ENCODE measurements at places on chromosomes 6 and 20.

GRCh38 chr6:85037221-85037620 lies 272.8 kb upstream of the TBX18 start:
- no peak overlapping the region for H3K4me3 ChIP-seq
- no peaks in the 10 kb centered on the region for H3K27me3 ChIP-seq
- DNase-seq, result no peak
- H3K27ac ChIP-seq, result no peak overlapping the region

DNA sequence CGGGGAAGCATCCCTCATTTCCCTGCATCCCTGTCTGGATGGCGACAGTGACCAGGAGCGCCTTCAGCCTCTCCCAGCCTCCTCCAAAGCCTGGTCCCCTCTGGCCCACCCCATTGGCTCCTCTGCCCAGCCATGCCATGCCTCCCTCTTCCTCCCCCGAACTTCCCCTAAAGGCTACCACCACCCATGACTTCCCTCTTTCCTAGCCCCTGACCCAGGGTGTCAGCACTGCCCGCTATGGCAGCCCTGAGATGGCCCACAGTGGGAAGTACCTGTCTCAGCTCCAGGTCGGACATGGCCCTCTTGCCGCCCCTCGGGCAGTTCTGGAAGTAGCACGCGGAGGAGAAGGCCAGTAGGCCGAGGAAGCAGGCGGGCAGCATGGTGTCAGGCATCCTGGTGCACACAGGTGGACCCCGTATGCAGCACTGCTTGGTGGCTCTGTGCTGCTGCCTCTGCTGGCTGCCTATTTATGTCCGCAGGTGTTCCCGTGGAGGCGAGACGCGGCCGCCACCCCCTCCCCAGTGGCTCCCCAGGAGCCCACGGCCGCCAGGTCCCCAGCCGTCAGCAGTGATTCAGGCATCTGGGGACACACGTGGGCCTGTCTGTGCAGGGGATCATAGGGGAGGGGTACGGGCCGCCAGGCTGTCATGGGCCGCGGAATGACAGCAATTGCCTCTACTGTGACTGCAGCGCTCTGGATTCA lies at the start of gene AVP:
Gene AVP (minus strand): TSS at position 442 of the 703 bp plus-strand sequence. CDS start 50 bp downstream, at position 392.
- H3K4me3 ChIP-seq, result no peak within 1 kb of the TSS
- no peak for DNase-seq
- H3K27me3 ChIP-seq, result peaks cover 13% of the 10 kb centered on the region
- no peaks in the 10 kb centered on the region for H3K36me3 ChIP-seq
- H3K27ac ChIP-seq, result no peak within 1 kb of the TSS

DNA sequence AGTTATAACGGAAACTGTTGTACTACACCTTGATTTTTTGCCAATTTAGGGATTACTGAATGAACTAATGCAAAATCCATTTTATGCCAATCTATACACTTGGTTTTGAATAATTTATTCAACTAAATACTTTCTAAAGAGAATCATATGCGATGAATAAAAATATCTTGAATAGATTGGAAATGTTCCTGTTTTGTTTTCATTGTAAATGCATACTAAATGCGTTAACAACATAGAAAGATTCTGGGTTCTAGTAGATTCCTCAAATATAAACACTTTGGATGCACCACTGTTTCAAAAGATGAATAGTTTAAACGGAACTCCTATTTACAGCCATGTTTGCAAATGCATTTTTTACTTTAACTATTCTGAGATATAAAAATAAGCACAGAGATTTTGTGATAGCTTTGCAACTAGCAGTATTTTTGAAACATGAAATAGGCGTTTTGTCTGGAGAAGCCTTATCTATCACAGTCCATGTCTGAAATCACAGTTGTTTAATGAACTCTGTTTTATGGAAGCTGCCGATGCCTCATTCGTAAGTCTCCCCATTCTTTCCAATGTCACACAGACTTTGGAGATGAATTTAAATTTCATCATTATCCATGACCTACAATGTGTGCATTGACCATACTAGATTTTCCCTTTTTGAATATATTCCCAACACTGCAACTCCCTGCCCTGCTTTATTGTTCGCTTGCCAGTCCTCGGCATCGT lies 277.7 kb upstream of the QKI start:
- no peaks in the 10 kb centered on the region for H3K27me3 ChIP-seq
- no peak overlapping the region for H3K4me3 ChIP-seq
- no peaks in the 10 kb centered on the region for H3K4me1 ChIP-seq
- no peaks in the 10 kb centered on the region for H3K36me3 ChIP-seq
- no peak for DNase-seq

DNA sequence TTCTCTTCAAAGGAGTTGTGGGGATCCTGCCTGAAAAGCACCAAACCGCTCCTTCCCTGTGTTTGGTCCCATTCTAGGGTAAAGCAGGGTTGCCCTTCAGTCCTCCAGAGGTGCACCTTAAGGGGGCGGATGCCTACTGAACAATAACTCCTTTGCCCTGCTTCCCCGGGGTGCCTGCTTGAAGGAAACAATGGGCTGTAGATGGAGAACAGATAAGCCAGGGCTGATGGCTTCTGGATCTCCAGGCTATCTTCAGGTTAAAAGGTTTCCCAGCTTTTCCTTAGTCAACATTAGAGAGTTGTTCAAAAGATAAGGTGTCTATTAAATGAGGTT lies 5.4 kb upstream of the PRDM1 start:
- no peaks in the 10 kb centered on the region for H3K36me3 ChIP-seq
- no peak overlapping the region for H3K27ac ChIP-seq
- peaks cover 17% of the 10 kb centered on the region for H3K4me1 ChIP-seq

- peaks cover 38% of the 10 kb centered on the region for H3K4me1 ChIP-seq
- no peaks in the 10 kb centered on the region for H3K27me3 ChIP-seq
- H3K4me3 ChIP-seq, result no peak overlapping the region
Observed at GRCh38 chr6:47437592-47437991, 40.0 kb upstream of the CD2AP start.

DNA sequence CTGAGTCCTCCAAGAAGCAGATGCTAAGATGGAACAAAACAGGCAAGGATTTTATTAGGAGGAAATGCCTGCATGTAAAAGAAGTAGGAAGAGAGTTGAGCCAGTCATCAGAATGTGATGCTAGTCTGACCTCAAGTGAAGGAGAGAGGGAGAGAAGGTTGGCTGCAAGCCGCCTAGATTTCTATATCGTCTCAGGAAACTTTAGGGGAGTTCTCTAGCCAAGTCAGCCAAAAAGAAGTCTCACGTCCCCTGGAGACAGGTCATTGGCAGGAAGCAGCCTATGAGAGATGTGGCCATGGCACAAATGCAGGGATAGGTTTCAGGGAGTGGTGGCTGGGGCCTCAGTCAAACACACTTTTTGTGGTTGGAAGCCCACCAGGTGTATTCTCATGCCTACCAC lies 378.0 kb downstream of the CD109 start:
- H3K27ac ChIP-seq, result no peak overlapping the region
- no peak for DNase-seq
- H3K36me3 ChIP-seq, result no peaks in the 10 kb centered on the region
- no peak overlapping the region for H3K4me3 ChIP-seq
- no peaks in the 10 kb centered on the region for H3K4me1 ChIP-seq

GRCh38 chr6:137625808-137626207 lies 131.6 kb upstream of the OLIG3 start:
- H3K27ac ChIP-seq, result no peak overlapping the region
- no peaks in the 10 kb centered on the region for H3K36me3 ChIP-seq
- peaks cover 19% of the 10 kb centered on the region for H3K27me3 ChIP-seq
- no peaks in the 10 kb centered on the region for H3K4me1 ChIP-seq
- no peak for DNase-seq

DNA sequence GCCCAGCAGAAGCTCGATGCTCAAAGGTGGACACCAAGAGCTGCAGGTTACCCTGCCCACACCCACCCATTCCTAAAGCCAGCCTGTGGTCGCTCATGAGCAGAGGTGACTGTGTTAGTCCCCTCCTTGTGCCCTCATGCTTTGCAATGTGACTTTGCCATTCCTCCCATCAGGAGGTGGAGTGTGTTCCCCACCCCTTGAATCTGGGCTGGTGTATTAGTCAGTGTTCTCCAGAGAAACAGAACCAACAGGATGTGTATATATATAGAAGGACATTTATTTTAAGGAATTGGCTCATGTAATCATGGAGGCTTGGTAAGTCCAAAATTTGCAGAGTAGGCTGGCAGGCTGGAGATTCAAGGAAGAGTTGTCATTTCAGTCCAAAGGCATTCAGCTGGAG lies 54.4 kb upstream of the RNF24 start:
- no peak overlapping the region for H3K27ac ChIP-seq
- no peak for DNase-seq
- no peaks in the 10 kb centered on the region for H3K36me3 ChIP-seq
- H3K27me3 ChIP-seq, result no peaks in the 10 kb centered on the region

GRCh38 chr20:48886194-48886593 lies 35.3 kb upstream of the ARFGEF2 start:
- H3K27ac ChIP-seq, result no peak overlapping the region
- no peaks in the 10 kb centered on the region for H3K4me1 ChIP-seq
- no peak overlapping the region for H3K4me3 ChIP-seq
- no peaks in the 10 kb centered on the region for H3K36me3 ChIP-seq

DNA sequence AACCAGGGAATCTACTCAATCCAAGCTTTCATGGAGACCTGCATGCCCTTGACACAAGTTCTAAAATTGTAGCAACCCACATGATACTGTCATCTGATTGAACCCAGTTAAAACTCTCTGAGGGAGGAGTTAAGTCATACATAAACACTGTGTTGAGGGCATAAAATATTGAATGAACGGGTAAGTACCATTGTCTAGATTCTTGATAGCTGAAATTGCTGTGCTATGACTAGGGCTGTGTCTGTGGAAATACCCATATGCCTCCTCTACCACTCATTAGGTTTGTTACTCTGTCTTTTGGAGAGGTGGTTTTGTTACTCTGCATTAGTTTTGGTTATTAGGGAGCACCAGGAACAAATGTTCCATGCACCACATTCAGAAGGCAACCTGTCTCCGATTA lies 7.6 kb downstream of the ENPP4 start:
- no peak overlapping the region for H3K4me3 ChIP-seq
- no peaks in the 10 kb centered on the region for H3K27me3 ChIP-seq
- peaks cover 4% of the 10 kb centered on the region for H3K36me3 ChIP-seq
- no peak overlapping the region for H3K27ac ChIP-seq
- peaks cover 10% of the 10 kb centered on the region for H3K4me1 ChIP-seq

DNA sequence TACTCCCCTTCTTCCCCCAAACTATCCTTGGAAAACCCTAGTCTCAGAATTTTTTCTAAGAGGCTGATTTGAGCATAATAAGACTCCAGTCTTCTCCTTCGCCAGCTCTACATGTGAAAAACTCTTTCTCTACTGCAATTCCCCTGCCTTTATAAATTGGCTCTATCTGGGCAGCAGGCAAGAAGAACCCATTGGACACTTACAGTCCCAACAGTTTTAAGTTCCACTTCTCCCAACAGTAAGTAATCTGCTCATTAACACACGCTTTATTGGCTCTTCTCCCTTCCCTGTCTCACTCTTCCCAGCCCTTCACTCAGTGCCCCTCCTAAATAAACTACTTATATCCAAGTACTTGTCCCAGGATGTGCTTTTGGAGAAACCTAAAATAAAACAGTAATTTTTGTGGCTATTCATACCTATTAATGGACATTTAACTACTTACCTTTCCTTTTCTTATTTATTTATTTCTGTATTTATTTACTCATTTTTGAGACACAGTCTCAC lies 11.1 kb upstream of the DDR1 start:
- DNase-seq, result no peak
- no peak overlapping the region for H3K4me3 ChIP-seq
- no peaks in the 10 kb centered on the region for H3K36me3 ChIP-seq
- peaks cover 10% of the 10 kb centered on the region for H3K4me1 ChIP-seq
- no peak overlapping the region for H3K27ac ChIP-seq

DNA sequence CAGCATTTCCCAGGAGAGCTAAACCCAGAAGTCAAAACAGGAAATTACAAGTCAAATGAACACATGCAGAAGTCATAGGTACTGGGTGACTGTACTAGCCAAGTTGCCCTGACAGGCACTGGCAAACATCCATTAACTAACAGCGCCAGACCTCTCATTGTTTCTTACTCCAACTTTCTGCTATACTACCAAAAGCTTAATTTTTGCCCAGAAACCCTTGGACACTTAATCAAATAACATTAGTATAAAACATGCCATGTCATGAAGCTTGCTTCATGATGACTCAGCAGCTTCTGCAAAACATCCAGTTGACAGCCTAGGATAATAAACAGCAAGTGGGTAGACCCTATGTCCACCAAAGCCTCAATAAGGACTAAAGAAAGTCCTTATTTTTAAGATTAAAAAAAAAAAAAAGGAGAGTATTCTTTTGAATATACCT lies 3.5 kb downstream of the NUP153 start:
- no peaks in the 10 kb centered on the region for H3K27me3 ChIP-seq
- peak overlapping the region; percentile 16 for H3K4me3 ChIP-seq
- H3K4me1 ChIP-seq, result peaks cover 55% of the 10 kb centered on the region
- H3K36me3 ChIP-seq, result no peaks in the 10 kb centered on the region

GRCh38 chr20:8796088-8796660 lies 272.7 kb upstream of the PLCB4 start:
- H3K27me3 ChIP-seq, result no peaks in the 10 kb centered on the region
- H3K27ac ChIP-seq, result no peak overlapping the region
- H3K4me3 ChIP-seq, result no peak overlapping the region
- H3K36me3 ChIP-seq, result no peaks in the 10 kb centered on the region
- H3K4me1 ChIP-seq, result no peaks in the 10 kb centered on the region

DNA sequence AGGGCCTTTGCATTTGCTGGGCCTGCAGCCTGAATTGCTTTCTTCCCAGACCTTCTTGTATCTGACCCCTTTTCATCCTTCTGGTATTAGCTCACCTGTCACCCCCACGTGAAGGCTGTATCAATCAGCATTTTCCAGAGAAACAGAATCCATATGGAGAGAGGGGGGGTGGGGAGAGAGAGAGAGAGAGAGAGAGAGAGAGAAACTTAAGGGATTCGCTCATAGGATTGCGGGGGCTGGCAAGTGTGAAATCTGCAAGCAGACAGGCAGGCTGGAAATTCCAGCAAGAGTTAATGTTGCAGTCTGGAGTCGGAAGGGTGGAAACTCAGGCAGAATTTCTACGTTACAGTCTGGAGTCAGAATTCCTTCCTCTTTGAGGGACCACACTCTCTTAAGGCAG lies 410.7 kb upstream of the SULF2 start:
- no peak overlapping the region for H3K4me3 ChIP-seq
- no peak for DNase-seq
- no peaks in the 10 kb centered on the region for H3K27me3 ChIP-seq
- H3K4me1 ChIP-seq, result no peaks in the 10 kb centered on the region

- H3K27me3 ChIP-seq, result no peaks in the 10 kb centered on the region
- no peaks in the 10 kb centered on the region for H3K4me1 ChIP-seq
- DNase-seq, result no peak
- H3K27ac ChIP-seq, result no peak overlapping the region
Observed at GRCh38 chr20:18400460-18400859, 66.4 kb downstream of the DZANK1 start.

DNA sequence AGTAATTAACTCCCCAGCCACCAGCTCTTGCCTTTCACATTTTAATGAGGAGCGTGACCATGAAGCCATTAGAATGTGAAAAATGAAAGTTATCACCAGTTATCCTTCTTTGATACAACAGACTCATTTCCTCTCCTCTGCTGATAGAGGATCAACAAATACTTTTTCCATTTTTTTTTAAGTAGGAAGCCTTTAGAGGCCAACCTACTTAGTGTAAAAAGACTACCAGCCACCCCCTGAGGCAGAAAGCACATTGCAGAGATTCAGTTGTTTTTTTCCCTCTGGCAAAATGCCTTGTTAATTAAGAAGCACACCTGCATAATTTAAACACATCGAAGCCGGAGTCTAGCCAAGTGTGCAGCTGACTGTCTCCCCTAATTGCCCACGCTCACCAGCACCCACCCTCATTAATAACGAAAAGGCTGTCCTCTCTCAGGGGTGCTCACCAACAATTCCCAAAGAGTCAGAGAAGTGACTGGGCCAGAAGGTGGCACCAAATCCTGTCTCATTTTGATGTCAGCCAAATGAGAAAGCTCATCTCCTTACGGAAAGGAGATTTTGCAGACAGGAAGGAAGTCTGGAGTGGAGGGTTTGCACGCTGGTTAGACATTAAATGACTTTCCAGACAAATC lies 60.9 kb upstream of the MC3R start:
- H3K4me3 ChIP-seq, result no peak overlapping the region
- no peaks in the 10 kb centered on the region for H3K27me3 ChIP-seq
- no peaks in the 10 kb centered on the region for H3K36me3 ChIP-seq
- no peaks in the 10 kb centered on the region for H3K4me1 ChIP-seq
- H3K27ac ChIP-seq, result no peak overlapping the region

Measured in B cell (primary cell).